ENCODE measurements at places on chromosomes 4 and X. TPM values are rescaled to one million over a fixed set of nuclear protein-coding genes. Genes with fewer than 3 reads are reported as not detected.

GRCh38 chr4:7280926-7281690, 88.8 kb downstream of the SORCS2 start:
- H3K36me3 ChIP-seq: no peaks in the 10 kb centered on the region
- DNase-seq: no peak
- no peak overlapping the region for H3K27ac ChIP-seq
- H3K27me3 ChIP-seq: no peaks in the 10 kb centered on the region
- H3K4me1 ChIP-seq: no peaks in the 10 kb centered on the region

DNA sequence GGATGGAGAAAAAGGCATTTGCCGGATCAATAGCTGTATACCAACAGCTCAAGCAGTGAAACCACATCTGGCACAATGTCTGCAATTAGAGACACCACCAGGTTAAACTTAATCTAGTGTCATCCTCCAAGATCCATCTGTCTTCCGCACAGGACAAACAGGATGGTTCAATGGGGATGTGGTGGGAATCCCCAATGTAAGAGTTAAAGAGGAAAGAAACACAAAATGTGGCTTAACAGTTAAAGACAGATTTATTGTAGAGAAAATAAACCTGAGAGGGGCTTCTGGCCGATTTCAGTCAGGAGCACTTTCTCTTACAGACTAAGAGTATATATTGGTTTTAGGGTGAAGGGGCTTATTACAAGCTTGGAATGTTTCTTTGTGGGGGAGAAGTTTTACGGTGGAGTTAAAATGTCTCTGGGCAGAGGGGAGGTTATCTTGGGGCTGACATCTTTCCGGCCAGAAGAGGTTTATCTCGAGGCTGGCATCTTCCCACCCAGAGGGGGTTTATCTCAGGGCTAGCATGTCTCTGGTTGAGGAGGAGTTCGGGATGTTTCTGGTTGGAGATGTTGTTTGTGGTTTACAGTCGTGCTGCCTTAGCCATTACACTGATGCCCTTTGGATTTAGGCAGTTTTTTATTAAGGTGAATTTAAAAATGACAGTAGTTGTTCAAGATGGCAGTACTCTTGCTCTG, 61.7 kb downstream of the KANTR start:
- H3K27ac ChIP-seq: no peak overlapping the region
- H3K4me3 ChIP-seq: no peak overlapping the region
- no peaks in the 10 kb centered on the region for H3K36me3 ChIP-seq
- no peak for DNase-seq

DNA sequence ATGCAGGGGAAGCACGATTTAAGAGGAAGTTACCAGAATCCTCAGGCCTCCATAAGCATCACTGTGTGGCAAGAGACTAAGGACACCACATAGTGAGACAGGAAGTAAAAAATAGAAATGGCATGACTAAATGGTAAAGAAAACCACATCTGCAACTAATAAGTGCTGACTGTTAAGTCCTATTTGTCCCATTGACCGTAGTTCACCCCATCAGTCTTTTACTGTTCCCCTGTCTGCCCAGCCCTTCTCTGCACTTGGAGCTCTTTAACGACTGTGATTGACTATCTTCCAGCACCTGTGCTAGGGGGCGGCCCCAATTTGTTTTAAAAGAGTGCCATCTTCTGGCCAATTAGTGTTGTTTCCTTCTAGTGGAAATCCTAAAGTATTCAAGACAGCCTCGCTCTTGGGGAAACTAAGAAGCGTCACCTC, 94.2 kb downstream of the MAOA start:
- no peaks in the 10 kb centered on the region for H3K36me3 ChIP-seq
- no peaks in the 10 kb centered on the region for H3K4me1 ChIP-seq
- peak; percentile 76 for DNase-seq
- no peaks in the 10 kb centered on the region for H3K27me3 ChIP-seq
- H3K27ac ChIP-seq: no peak overlapping the region

DNA sequence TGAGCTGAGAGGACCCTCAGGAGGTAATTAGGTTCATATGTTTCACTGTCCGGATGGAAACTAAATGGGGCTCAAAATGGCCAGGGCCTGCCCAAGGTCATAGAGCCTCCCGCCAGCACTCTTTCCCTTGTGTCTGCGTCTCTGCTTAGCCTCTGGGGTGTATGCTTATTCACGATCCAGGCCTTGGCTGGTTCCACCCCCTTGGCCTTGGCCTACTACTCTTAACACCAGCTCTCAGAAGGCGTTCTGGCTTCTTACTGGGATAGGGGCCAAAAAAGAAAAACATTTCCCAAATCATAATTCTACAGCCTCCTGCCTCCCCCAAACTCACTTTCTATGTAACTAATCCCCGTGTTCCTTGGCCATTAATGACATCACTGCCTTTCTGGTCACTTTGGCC, 68.8 kb downstream of the RTL5 start:
- no peak overlapping the region for H3K4me3 ChIP-seq
- peaks cover 42% of the 10 kb centered on the region for H3K4me1 ChIP-seq
- peak overlapping the region; percentile 75 for H3K27ac ChIP-seq
- H3K36me3 ChIP-seq: no peaks in the 10 kb centered on the region
- peak; percentile 84 for DNase-seq

- no peaks in the 10 kb centered on the region for H3K36me3 ChIP-seq
- H3K27me3 ChIP-seq: no peaks in the 10 kb centered on the region
- H3K4me1 ChIP-seq: peaks cover 4% of the 10 kb centered on the region
- peak within 1 kb of the TSS; percentile 60 for H3K4me3 ChIP-seq
- H3K27ac ChIP-seq: peak within 1 kb of the TSS; percentile 88
- DNase-seq: peak; percentile 87
Observed at GRCh38 chrX:103356130-103356798, at the start of gene TCEAL9. TSS of gene TCEAL9 (plus strand) at chrX:103356506. CDS start at chrX:103357685, 1,179 bp downstream.

GRCh38 chr4:169249214-169249973, 21.4 kb downstream of the SH3RF1 start:
- H3K36me3 ChIP-seq: no peaks in the 10 kb centered on the region
- no peak overlapping the region for H3K4me3 ChIP-seq
- H3K27ac ChIP-seq: no peak overlapping the region

DNA sequence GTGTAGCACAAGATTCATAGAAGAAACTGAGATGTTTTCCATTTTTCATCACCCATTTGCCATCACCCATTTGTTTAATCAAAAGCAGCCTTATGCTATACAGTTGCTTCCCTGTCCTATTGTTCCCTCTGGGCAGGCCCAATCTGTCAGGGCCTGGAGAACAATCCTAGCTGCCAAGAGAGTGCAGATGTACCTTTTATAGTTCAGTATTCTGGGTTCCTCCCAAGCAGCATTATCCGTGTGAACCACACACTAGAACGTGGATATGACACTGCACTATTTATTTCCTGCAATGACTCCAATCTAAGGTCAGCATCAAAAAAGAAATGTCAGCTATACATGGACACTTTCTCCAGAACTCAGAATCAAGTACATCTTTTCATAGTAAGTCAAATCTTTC, 269.0 kb downstream of the ADGRA3 start:
- H3K27me3 ChIP-seq: no peaks in the 10 kb centered on the region
- H3K27ac ChIP-seq: no peak overlapping the region
- H3K4me1 ChIP-seq: no peaks in the 10 kb centered on the region

GRCh38 chrX:136171420-136171819, 24.1 kb downstream of the FHL1 start:
- H3K27ac ChIP-seq: peak overlapping the region; percentile 96
- H3K27me3 ChIP-seq: no peaks in the 10 kb centered on the region
- H3K36me3 ChIP-seq: no peaks in the 10 kb centered on the region
- DNase-seq: no peak
- no peak overlapping the region for H3K4me3 ChIP-seq

- no peaks in the 10 kb centered on the region for H3K27me3 ChIP-seq
- H3K4me1 ChIP-seq: no peaks in the 10 kb centered on the region
- H3K36me3 ChIP-seq: no peaks in the 10 kb centered on the region
- no peak overlapping the region for H3K4me3 ChIP-seq
- no peak overlapping the region for H3K27ac ChIP-seq
Observed at GRCh38 chr4:143482840-143483239, 30.7 kb upstream of the SMARCA5 start.

DNA sequence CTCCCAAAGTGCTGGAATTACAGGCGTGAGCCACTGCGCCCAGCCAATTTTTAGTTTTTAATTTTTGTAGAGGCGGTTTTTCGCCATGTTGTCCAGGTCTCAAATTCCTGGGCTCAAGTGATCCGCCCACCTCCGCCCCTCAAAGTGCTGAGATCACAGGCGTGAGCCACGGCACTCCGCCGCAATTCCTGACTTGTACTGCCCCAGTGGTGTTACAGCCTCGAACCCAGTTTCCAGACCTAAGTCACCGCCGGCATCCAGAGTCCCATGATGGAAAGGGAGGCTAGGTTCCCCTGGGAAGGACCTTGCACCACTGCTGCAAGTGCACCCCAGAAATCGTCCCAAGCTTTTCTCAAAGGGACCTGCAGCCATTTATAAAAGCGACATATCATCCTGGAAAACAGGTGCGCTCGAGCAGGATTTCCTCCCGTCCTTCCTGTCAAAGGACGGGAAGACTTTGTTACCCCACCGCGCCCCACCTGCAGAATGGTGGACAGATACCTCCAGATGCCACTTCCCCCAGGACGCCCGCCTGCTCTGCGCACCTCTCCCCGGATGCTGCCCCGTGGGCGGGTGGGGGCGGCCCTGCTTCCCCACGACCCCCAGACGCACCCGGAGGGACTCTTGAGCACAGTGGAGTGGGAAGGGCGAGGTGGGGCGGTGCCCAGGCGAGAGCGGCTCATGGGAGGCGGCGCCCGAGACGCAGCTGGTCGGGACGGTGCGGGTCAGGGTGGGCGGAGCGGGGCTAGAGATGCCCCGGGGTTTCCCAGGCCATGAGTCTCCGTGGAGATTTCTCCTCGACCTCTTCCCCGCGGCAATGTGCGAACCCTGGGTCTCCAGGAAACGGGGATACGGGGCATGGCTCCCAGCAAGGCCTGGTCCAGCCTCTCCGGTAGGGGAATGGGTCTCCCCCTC, 947 bp upstream of the RPL10 start:
- H3K36me3 ChIP-seq: peaks cover 11% of the 10 kb centered on the region
- peak overlapping the region; percentile 98 for H3K27ac ChIP-seq
- H3K4me3 ChIP-seq: peak overlapping the region; percentile 51
- peak; percentile 90 for DNase-seq
- H3K27me3 ChIP-seq: no peaks in the 10 kb centered on the region
- peaks cover 13% of the 10 kb centered on the region for H3K4me1 ChIP-seq

- H3K27me3 ChIP-seq: no peaks in the 10 kb centered on the region
- H3K36me3 ChIP-seq: no peaks in the 10 kb centered on the region
- peaks cover 3% of the 10 kb centered on the region for H3K4me1 ChIP-seq
- H3K4me3 ChIP-seq: no peak overlapping the region
Observed at GRCh38 chrX:118493016-118493415, 2.6 kb upstream of the DOCK11 start.

- H3K27me3 ChIP-seq: no peaks in the 10 kb centered on the region
- peaks cover 6% of the 10 kb centered on the region for H3K36me3 ChIP-seq
- no peak overlapping the region for H3K4me3 ChIP-seq
- peak; percentile 91 for DNase-seq
Observed at GRCh38 chr4:1726146-1726934, 5.0 kb downstream of the TACC3 start.

GRCh38 chr4:150447356-150447755, 134.6 kb upstream of the MAB21L2 start:
- no peak for DNase-seq
- H3K27me3 ChIP-seq: no peaks in the 10 kb centered on the region
- H3K27ac ChIP-seq: no peak overlapping the region
- no peaks in the 10 kb centered on the region for H3K36me3 ChIP-seq
- no peaks in the 10 kb centered on the region for H3K4me1 ChIP-seq

DNA sequence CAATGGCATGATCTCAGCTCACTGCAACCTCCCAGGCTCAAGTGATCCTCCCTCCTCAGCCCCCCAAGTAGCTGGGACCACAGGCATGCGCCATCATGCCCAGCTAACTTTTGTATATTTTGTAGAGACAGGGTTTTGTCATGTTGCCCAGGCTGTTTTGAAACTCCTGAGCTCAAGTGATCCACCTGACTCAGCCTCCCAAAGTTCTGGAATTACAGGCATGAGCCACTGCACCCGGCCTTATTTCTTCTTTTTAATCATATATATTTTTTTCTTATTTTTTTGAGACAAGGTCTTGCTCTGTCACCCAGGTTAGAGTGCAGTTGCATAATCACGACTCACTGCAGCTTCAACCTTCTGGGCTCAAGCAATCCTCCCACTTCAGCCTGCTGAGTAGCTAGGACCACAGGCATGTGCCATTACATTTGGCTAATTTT, 184.0 kb downstream of the TSPAN5 start:
- no peak overlapping the region for H3K4me3 ChIP-seq
- H3K4me1 ChIP-seq: no peaks in the 10 kb centered on the region
- no peaks in the 10 kb centered on the region for H3K27me3 ChIP-seq
- no peak for DNase-seq
- H3K36me3 ChIP-seq: no peaks in the 10 kb centered on the region

DNA sequence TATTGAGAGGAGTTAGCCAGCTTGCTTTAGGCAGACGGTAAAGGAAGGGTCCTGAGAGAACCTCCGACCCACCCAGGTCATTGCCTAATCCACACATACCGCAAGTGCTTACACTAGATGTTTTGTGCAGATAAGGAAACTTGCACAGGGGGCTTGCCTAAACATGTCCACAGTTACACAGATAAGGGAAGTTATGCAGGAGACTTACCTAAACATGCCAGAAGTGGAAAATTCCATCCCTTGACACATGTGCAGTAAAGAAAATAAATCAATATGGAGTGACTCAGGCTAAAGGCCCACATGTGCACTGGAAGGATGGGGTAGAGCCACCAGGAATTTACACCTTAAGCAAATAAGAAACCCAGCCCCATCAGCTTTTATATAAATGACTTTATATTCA, 232.8 kb upstream of the HDX start:
- no peaks in the 10 kb centered on the region for H3K4me1 ChIP-seq
- no peaks in the 10 kb centered on the region for H3K36me3 ChIP-seq
- H3K4me3 ChIP-seq: no peak overlapping the region
- no peak for DNase-seq
- peaks cover 5% of the 10 kb centered on the region for H3K27me3 ChIP-seq

GRCh38 chr4:52868133-52868532, 6.0 kb downstream of the RASL11B start:
- no peak for DNase-seq
- peaks cover 3% of the 10 kb centered on the region for H3K27me3 ChIP-seq
- H3K27ac ChIP-seq: no peak overlapping the region
- no peak overlapping the region for H3K4me3 ChIP-seq
- H3K4me1 ChIP-seq: peaks cover 24% of the 10 kb centered on the region

The DKK2 gene
- total RNA-seq: 3.3 TPM

The SLC7A11 gene
- 0.16 TPM for total RNA-seq

The MAGEA12 gene
- not detected for total RNA-seq

The PNMA6A gene
- 0.81 TPM for total RNA-seq

The MAGED4 gene
- 11.0 TPM for total RNA-seq

The VGLL1 gene
- total RNA-seq: not detected

The GPRASP1 gene
- total RNA-seq: 13.6 TPM

The PPEF2 gene
- 0.28 TPM for total RNA-seq

The PLP1 gene
- 38.7 TPM for total RNA-seq

The RNF113A gene
- 7.2 TPM for total RNA-seq

The TBC1D9 gene
- 9.2 TPM for total RNA-seq

The HTN3 gene
- not detected for total RNA-seq

The AMER1 gene
- 7.5 TPM for total RNA-seq

The FREM3 gene
- total RNA-seq: not detected

The INTU gene
- total RNA-seq: 9.4 TPM

The ASB9 gene
- total RNA-seq: 3.0 TPM

All from sigmoid colon (tissue), 7 donors.